ENCODE measurements at places on chromosomes 5 and 9. TPM values are rescaled to one million over a fixed set of nuclear protein-coding genes. Genes with fewer than 3 reads are reported as not detected.

CCDC69 gene
- total RNA-seq = 6.3 TPM

DMGDH gene
- total RNA-seq = 1.9 TPM

FBXO10 gene
- total RNA-seq = 9.0 TPM

SLC46A2 gene
- not detected for total RNA-seq

SLC27A4 gene
- total RNA-seq = 19.9 TPM

CDH6 gene
- 0.29 TPM for total RNA-seq

CORO2A gene
- total RNA-seq = 1.2 TPM

CNTNAP3 gene
- 0.53 TPM for total RNA-seq

IL4 gene
- not detected for total RNA-seq

ALAD gene
- 16.1 TPM for total RNA-seq

SLF1 gene
- total RNA-seq = 1.4 TPM

PCDHGB4 gene
- total RNA-seq = 4.6 TPM

ANKRD34B gene
- not detected for total RNA-seq
